ENCODE measurements at places on chromosomes 7 and 10.
A peak's percentile ranks its signal among the peaks of the same experiment; 100 is the strongest.

GRCh38 chr10:51367127-51367526, 292.8 kb downstream of the PRKG1 start:
- no peak for DNase-seq

DNA sequence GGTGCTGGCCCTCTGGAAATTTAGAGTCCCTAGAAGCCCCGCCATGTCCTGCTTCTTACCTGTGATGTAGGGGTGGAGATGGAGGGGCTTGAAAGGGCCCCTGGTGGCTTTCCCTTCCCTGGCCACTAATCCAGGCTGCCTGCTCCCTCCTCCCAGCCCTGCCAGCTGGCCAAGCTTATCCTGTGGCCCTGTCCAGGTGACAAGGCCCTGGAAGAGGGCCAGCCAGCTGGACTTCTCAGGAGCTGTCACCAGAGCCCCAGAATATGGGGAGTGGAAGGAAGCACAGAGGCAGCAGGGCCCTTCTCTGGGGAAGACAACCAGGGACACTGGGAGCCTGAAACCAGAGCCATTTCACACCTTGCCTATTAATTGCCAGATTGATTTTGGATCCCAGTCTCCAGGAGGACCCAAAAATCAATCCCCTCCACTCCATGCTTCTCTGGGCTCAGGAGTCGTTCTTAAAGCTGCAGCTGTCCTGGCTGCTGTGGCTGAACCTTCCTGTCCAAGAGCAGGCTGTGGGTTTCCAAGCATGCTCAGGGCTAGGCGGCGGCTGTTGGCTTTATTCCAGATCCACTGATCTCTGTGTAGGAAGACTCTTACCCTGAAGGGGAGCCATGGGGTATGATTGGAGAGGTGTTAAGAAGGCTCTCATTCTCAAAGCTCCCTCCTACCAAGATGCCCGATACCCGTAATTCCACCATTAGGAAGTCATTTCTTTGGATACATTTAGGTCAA, 52.6 kb upstream of the PCBD1 start:
- no peak for DNase-seq

DNA sequence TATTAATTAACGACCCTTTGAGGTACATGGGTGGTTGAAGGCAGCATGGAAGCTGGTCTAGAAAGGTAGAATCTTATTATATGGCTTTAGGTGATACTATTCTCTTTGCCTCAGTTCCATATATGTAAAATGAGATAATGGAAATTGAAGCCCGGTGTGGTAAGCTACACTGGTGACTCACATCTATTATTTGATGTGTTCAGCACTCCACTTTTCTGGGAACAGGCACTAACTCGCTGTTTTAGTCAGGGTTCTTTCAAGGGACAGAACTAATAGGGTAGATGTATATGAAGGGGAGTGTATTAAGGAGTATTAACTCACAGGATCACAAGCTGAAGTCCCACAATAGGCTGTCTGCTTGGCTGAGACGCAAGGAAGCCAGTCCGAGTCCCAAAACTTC, 4.4 kb upstream of the TRUB1 start:
- peak; percentile 34 for DNase-seq

- DNase-seq: peak; percentile 33
Observed at GRCh38 chr7:148156233-148156632, 434.3 kb upstream of the C7orf33 start.

GRCh38 chr7:2490181-2490651, 14.0 kb upstream of the GRIFIN start:
- DNase-seq: no peak

DNA sequence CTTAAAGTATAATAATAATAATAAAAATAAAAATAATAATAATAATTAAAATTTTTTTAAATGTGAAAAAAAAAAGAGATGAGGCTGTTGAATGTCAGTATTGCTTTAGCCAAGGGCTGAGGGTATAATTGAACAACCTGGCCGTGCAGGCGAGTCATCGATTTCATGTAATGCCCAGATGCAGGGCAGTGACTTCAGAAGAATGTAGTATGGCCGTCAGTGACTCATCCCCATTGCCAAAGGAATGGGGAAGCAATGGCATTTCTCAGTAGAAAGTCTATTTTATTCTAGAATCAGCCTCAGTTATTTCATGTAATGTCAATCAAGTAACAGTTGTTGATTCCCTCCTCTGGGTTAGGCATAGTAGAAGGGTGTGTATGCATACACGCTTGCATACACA, 516.4 kb downstream of the GLRX3 start:
- DNase-seq: no peak

DNA sequence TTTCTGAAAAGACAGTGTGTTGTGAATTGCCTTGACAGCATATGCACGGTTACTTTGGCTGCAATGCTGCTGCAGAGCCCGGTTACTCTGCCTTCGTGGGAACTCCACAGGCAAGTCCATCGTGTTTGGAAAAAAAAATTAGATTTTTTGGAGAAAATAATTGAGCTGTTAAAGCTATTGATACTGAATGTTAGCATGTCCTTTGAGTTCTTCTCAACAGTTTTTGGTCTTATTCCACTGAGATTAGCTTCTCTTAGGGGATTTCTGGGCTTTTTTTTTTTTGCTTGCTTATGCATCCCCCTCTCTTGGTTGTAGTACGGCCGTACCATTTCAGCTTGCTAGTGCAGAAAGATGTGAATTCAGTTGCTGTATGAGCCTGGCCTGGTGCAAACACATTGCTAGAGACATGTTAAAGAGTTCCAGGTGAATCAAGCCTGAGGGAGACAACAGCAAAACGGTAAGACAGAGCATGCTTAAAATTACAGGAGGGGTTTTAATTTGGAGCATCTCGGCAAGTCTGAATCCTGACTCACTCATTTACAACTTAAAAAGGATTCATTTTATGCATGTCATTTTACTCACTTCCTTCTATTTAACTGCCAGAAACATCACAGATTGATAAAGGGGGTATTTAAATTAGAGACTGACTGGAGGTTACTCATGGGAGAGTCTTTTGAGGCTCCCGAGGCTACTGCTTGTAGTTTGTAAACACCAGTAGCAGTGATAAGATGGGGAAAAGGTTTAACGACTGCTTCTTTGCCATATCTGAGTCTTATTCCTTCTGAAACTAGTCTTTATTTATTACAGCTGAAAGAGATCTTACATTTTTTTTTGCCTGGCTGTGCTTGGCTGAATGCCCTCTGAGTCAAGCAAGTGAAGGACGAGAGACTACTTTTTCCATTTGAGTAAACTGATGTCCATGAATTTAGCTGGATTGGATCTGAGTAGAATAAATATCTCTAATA, 113.7 kb downstream of the CDK14 start:
- peak; percentile 74 for DNase-seq

DNA sequence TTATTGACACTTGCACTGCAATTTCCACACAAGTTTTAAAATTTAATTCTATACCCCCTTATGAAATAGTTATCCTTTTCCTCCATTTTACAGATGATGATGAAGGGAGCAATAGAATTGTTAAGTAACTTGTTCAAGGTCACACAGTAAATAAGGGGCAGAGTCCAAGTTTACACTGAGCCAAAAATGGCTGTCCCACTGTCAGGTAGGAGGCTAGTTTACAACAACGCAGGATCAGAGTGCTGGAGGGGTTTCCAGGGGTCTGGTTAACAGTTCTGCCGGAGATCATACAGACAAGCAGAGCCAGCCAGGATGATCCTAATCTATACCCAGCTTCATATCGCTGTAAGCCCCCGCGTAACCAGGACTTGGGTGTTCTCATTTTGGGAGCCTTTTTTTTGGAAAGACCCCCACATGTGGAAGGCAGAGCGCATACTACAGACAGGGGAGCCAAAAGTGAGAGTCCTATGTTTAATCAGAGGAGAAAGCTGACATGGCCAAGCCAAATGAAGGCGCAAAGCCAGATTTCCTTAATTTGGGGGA, 524 bp upstream of the UNC5B start:
- DNase-seq: no peak

- no peak for DNase-seq
Observed at GRCh38 chr7:104818961-104819880, 194.8 kb upstream of the KMT2E start.

DNA sequence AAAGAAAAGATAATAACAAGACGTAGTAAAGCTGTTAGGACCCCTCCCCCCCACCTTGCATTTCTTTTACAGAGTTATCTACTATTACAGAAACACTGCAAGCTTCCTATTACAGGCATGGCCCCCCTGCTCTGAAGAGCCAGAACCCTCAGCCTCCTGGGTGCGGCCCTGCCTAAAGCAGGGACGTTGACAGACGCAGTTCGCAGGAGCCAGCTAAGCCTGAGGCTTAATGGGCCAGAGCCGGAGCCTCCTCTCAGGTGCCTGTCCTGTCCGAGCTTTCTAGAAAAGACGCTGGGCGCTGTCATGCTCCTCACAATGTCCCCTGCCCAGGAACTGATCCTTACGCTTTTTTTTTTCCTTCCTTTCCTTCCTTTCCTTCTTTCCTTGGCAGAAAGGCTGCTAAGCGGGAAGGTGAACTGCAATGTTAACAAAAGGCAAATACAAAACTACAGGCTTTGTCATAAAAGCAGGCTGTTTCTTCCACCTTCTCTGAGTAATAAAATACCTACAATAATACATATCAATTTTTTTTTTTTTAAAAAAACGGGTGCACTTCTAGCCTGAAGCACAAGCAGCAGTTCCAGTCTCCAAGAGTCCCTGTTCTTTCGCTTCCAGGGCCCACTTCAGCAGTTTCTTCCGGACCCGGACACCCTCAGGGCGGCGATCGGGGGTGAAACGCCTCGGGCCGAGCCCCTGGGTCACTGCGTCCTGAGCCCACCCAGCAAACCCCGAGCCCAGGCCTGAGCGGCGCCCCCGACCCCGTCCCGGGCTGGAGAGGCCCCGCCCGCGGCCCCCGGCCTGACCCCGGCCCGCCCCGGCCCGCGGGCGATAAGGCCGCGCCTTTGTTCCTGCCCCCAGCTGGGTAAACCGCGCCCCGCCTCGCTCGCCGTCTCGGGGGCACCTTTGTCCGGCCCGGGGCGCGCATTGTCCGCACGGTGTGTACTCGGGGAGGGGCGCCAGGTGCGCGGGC, 11.2 kb downstream of the MNX1 start:
- DNase-seq: no peak

DNA sequence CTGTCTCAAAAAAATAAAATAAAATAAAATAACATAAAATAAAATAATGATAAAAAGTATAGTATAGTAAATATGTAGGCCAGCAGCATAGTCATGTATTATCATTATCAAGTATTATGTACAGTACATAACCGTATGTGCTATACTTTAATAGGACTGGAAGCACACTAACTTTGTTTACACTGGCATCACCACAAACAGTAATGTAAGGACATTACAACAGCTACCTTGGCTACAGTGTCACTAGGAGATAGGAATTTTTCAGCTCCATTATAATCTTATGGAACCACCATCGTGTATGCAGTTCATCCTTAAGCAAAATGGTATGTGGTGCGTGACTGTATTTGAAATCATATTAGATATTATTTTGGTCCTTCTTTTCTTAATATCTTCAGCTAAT, 1163.5 kb upstream of the LRRTM3 start:
- DNase-seq: no peak

DNA sequence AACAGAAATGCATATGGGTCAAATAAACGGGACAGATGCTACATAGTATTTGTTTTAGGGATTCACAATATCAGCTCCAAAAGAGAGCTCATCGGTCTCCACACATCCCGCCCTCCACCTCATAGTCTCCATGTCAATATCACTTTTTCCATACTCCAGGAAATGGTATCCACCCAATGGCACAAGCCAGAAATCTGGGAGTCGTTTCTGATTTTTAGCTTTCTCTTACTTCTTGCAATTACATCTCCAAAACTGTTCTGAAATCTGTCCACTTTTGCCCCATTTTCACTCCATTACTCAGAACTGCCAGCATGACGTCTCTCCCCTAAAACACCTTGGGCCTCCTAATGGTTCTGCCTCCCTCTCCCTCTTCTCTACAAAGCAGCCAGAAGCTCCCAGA, 47.4 kb upstream of the EZH2 start:
- no peak for DNase-seq

- peak; percentile 83 for DNase-seq
Observed at GRCh38 chr10:123270221-123270620, 116.0 kb downstream of the BUB3 start.

- no peak for DNase-seq
Observed at GRCh38 chr10:124231168-124232155, 138.1 kb upstream of the CHST15 start.

DNA sequence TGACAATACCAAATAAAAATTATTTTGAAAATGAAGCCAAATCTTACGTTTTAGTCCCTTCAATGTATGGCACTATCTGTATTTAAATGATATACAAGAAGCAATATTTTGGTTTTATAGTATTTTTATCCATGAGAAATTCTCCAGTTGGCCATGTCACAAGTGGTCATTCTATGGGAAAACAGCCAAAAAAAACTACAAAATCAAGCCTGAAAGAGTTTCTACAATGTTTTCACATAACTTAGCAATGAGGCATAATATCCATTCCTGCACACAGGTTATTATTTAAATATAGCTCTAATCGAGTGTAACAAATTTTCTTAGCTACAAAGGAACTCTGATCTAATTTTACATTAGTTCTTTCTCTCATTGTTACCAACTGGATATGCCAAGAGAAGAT, 5.4 kb downstream of the RAB11FIP2 start:
- peak; percentile 77 for DNase-seq

DNA sequence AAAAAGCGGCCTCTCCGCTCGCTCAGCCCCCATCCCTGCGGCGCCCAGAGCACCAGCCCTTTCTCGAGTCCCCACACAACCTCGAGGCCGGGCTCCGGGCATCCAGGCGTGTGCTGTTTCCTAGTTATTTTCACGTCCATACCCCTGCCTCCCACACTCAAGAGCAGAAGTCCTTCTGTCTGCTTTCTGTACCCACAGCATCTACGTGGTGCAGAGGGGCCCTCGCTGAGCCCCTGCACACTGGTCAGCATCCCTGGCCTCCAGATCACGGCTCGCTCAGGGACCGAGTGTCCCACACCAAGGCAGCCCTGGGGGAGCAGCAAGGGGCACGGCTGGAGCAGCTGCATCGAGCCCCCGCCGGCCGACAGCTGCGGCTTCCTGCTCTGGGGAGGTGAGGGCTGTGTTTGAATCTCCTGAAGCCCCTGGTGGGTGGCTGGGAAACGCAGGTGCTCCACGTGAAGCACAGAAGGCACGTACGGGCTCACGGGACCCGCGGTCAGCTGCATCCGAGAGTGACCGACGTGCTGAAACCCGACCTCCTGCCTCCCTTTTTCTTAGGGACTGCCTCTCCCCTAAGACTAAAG, 333.1 kb downstream of the DNAJB6 start:
- no peak for DNase-seq

- DNase-seq: peak; percentile 73
Observed at GRCh38 chr7:113199841-113200240, 81.5 kb upstream of the SMIM30 start.

DNA sequence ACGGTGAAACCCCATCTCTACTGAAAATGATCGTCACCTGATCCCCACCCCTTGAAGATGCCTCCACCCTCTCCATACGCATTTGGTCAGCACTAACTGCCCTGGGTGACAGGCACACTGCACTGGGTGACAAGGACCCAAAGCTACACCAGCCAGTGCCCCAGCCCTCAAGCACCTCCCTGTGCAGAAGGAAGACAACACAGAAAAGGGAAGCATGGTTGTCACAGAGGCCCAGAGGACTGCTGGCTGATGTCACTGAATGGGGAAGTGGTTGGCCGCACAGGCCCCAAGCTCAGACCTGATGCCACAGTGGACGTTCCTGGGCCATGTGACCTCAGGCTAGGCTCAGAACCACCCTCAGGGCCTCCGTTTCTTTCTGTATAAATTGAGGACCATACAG, 4.2 kb upstream of the PILRA start:
- DNase-seq: no peak

- DNase-seq: no peak
Observed at GRCh38 chr7:78718212-78718611, 735.3 kb downstream of the MAGI2 start.

Measured in astrocyte of the spinal cord (primary cell).